ENCODE measurements at places on chromosomes 7 and 10. TPM values are rescaled to one million over a fixed set of nuclear protein-coding genes. Genes with fewer than 3 reads are reported as not detected.

Gene ICA1
- not detected for total RNA-seq

Gene COBL
- 0.06 TPM for total RNA-seq

Gene KCNK18
- total RNA-seq, result not detected

Gene LRMDA
- 1.2 TPM for total RNA-seq

Gene CUBN
- 1.4 TPM for total RNA-seq

Gene TMEM213
- not detected for total RNA-seq

Gene HMX3
- not detected for total RNA-seq

Gene GPR22
- not detected for total RNA-seq

Gene UBE2D4
- total RNA-seq, result 10.6 TPM

Gene PKD2L1
- not detected for total RNA-seq

Gene ITGA8
- 13.8 TPM for total RNA-seq

Gene CDK14
- total RNA-seq, result 23.0 TPM

Gene GATA3
- total RNA-seq, result 0.34 TPM

Gene ZNF488
- total RNA-seq, result not detected

Gene NANOS1
- total RNA-seq, result 1.7 TPM

Gene COL26A1
- not detected for total RNA-seq

Gene ANKRD1
- total RNA-seq, result 1.6 TPM

Gene EBF3
- 22.8 TPM for total RNA-seq

Gene TMEM140
- 25.7 TPM for total RNA-seq

Gene SFMBT2
- 2.9 TPM for total RNA-seq

Gene SPDYE5
- not detected for total RNA-seq

Gene CRHR2
- not detected for total RNA-seq

Gene NKX1-2
- not detected for total RNA-seq

Gene CTNNA3
- total RNA-seq, result not detected

Gene FAM13C
- 6.1 TPM for total RNA-seq

Gene INA
- total RNA-seq, result 0.12 TPM

Gene SSC4D
- 0.37 TPM for total RNA-seq

Gene GIMAP6
- total RNA-seq, result 2.6 TPM

Gene CH25H
- 0.69 TPM for total RNA-seq

Gene ZNF503
- 31.3 TPM for total RNA-seq

Gene GSAP
- 0.62 TPM for total RNA-seq

Gene ABCC2
- total RNA-seq, result 1.8 TPM

Gene ADRA2A
- total RNA-seq, result 9.0 TPM

Gene CPED1
- 10.5 TPM for total RNA-seq

Gene PPP1R3A
- total RNA-seq, result not detected

Gene CYP2C9
- not detected for total RNA-seq

Gene GDF2
- not detected for total RNA-seq

Gene CCDC172
- not detected for total RNA-seq

Gene LOXL4
- total RNA-seq, result 3.9 TPM

Gene SH2B2
- total RNA-seq, result 4.6 TPM

Gene CPN1
- total RNA-seq, result not detected
